Activated T-helper 17 cell treated with anti-CD3 and anti-CD28 coated beads, Interleukin-2, amount 50 U/mL, for 72 hours (primary cell): ENCODE measurements at places on chromosomes 4 and X. TPM values are rescaled to one million over a fixed set of nuclear protein-coding genes. Genes with fewer than 3 reads are reported as not detected.

- no peak for ATAC-seq
Measured at GRCh38 chr4:73275318-73275654, 16.7 kb upstream of the ANKRD17 start.

AADAT gene
- not detected for total RNA-seq

NPY2R gene
- not detected for total RNA-seq

DNA sequence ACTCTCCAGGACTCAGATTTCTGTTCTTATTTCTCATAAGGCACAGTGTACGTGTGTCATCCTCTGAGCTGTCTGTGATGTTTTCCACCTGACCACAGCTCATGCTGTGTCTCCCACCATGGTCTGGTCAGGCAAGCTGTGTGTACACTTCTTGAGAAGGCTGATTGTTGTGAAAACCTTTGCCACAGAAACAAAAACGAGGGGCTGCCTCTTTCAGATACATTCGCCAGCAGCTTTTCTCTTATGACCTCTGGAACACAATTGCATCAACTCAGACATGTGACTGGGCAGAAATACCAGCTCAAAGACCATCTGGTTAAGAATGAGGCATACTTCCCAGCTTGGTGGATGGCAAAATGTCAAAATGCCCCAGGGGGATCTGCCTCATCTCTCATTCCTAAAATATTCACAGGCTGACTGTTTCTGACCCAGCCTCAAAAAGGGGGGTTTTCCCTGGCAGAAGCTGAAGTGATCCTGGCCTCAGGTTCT is 46.1 kb downstream of the PGRMC2 start:
- no peak for ATAC-seq

DNA sequence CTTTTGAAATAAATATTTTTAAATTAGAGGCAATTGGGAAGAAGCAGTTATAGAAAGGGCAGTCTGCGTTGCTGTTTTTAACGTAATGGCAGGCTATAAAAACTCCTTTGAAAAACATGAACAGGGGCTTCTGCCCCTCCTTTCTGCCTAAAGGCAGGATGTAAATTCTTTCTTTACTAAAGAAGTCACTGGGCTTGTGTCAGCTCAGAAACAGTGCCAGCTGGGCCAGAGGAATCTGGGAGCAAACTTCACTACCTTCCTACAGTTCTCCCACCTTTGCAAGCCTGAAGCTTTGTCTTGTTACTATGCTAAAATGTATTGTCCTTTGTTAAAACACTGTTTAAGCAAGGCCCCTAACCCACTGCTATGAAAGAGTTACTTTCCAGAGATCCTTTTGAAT is 1664.8 kb downstream of the RPA4 start:
- no peak for ATAC-seq

SLC16A2 gene
- total RNA-seq: 1.5 TPM

- ATAC-seq: no peak
Measured at GRCh38 chr4:149161247-149161646, 654.4 kb downstream of the IQCM start.

GRCh38 chr4:123516576-123516975 is 120.0 kb downstream of the SPRY1 start:
- ATAC-seq: no peak

DNA sequence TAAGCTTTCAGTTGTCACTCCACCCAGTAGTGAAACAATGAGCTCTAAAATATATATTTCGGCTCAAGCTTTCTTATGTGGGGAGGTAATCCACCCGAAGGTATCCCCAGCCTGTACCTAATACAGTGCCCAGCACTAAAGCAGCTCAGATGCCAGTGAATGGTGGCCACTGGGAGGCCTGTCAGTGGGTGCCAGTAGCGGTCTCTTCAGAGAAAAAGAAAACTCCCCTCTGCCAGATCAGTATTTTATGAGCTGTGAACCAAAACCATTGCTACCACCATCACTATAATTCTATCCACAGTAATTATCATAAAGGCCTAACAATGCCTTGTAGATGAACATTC is 835 bp upstream of the NFKB1 start:
- ATAC-seq: peak; percentile 31

RAB33A gene
- total RNA-seq: 36.1 TPM

NALF2 gene
- 0.45 TPM for total RNA-seq

CACNA1F gene
- 6.2 TPM for total RNA-seq

DNA sequence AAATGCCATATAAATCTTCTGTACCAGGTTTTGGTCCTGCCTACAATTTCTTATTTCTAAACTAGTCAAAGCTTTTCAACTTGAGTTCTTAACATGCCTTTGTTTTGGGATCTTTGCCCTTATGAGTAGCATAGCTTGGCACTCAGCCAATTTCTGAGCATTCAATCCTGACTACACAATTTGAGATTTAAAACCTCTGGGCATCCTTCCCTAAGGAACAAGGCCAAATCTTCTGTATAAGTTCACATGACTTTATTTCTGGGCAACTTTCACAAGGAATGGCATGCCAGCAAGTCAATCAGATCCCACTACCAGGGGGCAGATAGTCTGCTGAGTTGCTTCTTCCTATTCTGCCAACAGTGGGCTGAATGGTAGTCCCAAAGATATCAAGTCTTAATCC is 254.2 kb downstream of the ADAMTS3 start:
- ATAC-seq: no peak

SCRG1 gene
- not detected for total RNA-seq

ZFP92 gene
- total RNA-seq: 2.0 TPM

RNF128 gene
- not detected for total RNA-seq

FAM184B gene
- not detected for total RNA-seq

ETFDH gene
- 40.8 TPM for total RNA-seq

COL4A6 gene
- total RNA-seq: not detected

NSG1 gene
- 12.8 TPM for total RNA-seq

SRP72 gene
- total RNA-seq: 125 TPM

DNA sequence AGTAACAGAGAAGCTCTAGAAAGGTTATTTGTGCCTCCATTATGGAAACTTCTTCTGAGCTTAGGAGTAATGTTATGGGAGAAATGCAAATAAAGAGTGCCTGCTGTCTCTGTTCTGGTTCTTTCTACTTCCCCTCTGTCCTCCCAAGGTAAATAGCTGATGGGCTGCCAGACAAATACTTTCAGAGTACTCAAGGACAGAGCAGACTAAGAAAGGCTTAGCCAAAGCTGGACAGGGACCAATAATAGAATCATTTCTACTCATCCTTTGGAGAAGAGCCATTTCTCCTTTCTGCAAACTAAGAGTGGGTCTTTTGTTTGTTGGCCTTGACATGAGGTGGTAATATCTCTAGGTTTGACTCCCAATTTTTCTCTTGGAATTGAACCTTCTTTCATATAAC is 136.1 kb downstream of the MID1IP1 start:
- no peak for ATAC-seq

DNA sequence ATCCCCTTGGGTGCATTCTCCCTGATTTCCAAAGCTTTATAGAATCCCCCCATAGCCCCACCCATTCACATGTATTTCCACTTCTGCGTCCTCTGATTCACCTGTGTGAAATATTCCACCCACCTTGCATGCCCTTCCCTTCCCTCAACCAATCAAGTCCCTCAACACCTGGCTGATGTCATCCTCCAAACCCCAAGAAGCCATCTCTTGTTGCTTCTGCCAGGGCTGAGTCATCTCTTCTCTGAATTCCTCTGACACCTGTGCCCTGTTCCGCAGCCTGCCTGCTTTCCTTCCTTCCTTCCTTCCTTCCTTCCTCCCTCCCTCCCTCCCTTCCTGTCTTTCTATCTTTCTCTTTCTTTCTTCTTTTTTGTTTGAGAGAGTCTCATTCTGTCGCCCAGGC is 9.9 kb downstream of the CRMP1 start:
- ATAC-seq: no peak

DNA sequence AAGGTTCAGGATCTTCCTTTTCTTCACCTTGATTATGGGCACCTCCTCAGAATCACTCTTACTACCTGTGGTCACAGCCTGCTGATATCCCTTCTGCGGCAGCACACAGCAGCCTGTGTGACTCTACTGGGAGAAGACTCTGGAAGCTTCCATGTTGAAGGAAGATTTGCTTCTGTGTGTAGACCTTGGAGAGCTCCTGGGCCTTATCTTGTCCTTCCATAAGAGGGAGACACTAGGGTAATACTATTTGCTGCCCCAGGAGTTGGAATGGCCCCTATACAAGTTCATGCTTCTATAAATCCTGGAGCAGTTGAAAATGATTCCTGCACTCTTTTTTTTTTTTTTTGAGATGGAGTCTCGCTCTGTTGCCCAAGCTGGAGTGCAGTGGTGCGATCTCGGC is 10.2 kb upstream of the SUPT20HL1 start:
- ATAC-seq: no peak

DNA sequence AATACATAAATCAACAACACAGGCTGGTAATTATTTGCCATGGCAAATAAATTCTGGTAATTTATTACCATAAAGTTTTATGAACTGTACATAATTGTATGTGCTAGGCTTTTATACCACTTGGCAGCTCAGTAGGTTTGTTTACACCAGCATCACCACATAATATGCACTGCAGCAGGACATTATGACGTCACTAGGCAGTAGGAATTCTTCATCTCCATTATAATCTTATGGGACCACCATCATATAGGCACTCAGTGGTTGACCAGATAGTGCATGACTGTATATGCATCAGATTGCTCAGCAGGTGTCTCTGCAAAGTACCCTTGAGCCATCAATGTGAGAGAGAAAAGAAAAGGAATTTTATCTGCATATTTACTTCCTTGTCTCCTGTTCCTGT is 295.4 kb downstream of the CFAP47 start:
- ATAC-seq: no peak

HTR2C gene
- total RNA-seq: not detected

- no peak for ATAC-seq
Measured at GRCh38 chrX:3627594-3627993, 85.9 kb downstream of the PRKX start.

PLAC1 gene
- total RNA-seq: 1.1 TPM

PPEF2 gene
- total RNA-seq: not detected

SPANXA1 gene
- not detected for total RNA-seq

DNA sequence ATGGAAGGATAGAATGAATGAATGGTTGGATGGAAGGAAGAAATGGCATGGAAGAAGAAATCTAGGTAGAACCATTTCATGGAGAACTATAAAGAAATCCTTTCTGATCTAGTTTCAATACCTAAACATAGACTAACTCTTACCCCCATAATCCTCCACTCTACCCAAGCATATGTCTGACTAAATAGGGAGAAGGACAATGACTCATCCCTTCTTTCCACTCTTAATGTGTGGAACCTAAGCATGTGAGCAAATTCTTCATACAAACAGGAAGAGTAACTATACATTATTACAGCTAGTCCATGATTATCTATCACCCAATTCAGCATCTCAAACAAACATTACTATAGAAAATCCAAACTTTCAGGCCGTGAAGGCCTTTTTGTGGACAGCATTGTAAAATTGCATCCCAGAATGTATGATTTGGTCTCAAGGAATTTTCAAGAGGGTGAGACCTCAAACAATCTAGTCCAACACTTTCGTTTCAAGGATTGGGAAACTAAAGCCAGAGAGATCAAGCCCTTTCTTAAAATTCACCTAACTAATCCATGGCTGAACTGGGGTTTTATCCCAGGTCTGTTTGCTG is 11.2 kb downstream of the C1QTNF7 start:
- ATAC-seq: peak; percentile 50

DNA sequence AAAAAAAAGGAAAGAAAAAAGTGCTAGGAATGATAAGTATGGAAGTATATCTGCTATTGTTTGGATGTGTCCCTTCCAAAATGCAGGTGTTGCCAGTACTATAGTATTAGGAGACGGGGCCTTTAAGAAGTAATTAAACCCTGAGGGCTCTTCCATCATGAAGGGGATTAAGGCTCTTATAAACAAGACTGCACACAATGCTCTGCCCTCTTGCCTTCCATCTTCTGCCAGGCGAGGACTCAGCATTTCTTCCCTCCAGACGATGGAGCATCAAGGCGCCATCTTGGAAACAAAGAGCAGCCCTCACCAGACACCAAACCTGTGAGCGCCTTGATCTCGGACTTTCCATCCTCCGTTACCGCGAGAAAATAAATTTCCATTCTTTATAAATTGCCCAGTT is 120.1 kb upstream of the GPM6A start:
- ATAC-seq: no peak

- no peak for ATAC-seq
Measured at GRCh38 chrX:79110731-79111130, 33.8 kb upstream of the GPR174 start.

DNA sequence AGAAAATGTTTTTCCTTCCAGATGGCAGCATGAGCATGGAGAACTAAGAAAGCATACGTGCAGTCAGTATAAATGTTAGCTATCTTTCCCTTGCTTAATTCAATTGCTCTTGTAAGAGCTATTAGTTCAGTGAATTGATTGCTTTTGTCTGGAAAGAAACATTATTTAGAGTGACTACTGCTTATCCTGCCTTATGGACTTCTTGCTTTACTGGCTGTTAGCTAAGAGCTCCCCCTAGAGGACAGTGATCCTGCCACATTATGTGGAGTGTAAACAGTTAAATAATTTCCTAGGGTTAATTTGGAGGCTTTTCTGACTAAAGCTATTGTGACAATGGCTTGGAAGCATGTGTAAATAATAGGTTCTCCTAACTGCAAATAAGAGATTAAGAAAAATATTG is 1402.4 kb downstream of the FAM133A start:
- ATAC-seq: no peak

DNA sequence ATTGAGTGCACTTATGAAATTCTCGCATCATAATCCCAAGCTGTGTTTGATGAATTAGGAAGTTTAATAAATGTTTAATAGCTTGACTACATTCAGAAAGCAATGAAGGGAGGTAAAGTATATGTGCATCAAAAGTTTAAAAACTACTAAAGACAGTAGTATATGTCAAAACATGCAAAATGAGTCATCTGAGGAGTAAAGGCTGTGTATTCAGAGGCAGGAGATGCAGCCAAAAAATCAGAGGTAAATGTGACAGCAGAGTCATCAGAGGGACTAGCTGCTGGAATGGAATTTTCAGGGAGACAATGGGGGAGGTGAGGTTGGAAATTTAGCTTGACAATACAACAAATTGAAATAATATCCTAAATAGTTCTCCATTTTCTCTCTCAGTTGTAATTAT is 127.0 kb upstream of the FUNDC1 start:
- ATAC-seq: no peak

GUCY2F gene
- not detected for total RNA-seq

DNA sequence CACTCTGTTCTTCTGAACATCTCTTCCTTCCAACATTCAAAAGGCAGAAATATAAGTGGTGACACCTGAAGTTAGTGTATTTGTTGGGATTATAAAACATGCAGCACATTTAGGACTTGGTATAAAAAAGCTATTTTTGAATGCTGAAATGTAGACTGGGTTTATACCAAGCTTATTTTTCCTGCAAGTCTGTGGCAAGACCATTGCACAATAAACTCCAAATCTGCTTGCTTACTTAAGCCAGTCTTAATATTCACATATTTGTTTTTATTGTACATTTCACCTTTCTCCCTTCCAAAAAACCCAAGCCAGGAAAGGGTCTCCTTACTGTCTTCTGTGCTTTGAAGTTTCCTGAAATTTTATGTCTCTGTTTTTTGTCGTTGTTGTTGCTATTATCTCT is 63.7 kb downstream of the FHIP1A start:
- no peak for ATAC-seq

DNA sequence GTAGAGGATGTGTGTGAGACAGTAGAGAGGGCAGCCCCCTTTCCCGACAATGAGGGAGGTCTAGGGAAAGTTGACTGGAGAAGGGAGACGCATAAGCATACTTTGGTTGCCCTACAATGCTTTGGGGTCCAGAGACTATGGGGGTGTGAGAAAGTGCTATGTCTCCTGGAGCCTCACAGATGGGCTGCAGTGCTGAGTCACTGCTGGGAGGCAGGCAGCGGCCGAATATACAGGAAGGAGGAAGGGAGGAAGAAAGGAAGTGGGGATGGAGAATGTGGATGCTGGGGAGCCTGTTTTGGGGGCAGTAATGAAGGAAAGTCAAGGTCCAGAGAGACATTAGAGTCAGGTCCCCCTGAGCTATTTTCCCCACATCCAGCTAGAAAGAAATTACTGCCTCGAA is 12.7 kb downstream of the DRP2 start:
- ATAC-seq: no peak

TRIM2 gene
- total RNA-seq: 1.0 TPM
